GM12864 (cell line): ENCODE measurements at places on chromosomes 11 and 22.

- DNase-seq: no peak
Measured at GRCh38 chr11:106461839-106462545, 384.5 kb downstream of the AASDHPPT start.

GRCh38 chr22:33519071-33519973, 401.0 kb downstream of the LARGE1 start:
- DNase-seq: peak; percentile 50

- DNase-seq: no peak
Measured at GRCh38 chr11:104155375-104155774, 8.6 kb downstream of the PDGFD start.

- DNase-seq: no peak
Measured at GRCh38 chr11:59555601-59556114, 44.3 kb downstream of the OR4D9 start.

DNA sequence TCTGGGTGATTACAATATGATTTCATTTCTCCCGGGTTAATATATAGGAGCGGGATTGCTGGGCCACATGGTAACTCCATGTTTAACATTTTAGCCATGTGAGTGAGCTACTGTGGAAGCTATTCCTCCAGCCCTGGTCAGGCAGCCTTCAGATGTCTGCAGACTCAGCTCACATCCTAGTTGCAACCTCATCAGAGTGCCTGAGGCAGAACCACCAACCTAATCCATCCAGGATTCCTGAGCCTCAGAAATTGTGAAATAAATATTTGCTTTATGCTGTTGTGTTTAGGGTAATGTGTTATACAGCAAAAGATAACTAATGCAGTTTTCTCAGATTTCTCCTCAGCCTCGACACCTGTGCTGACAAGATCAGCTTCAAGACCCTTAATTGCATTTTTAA, 676.8 kb downstream of the OPCML start:
- no peak for DNase-seq

DNA sequence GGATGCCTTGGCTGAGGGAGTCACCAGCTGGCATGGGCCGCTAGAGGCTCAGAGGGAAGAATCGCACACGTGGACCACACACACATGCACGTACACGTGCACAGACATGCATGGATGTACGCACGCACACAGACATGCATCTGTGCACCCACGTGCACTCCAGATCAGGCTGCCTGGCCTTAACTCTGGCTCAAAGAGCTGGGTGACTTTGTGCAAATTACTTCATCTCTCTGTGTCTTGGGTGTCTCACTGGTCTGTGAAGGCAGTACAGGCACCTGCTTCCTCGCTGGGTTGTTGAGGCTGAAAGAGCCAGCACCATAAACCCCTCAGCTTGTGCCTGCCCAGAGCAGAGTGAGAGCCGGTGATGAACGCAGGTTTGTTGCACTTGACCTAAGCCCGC, 28.7 kb downstream of the TMPRSS6 start:
- DNase-seq: no peak
